ENCODE measurements at places on chromosomes 7 and 10.

DNA sequence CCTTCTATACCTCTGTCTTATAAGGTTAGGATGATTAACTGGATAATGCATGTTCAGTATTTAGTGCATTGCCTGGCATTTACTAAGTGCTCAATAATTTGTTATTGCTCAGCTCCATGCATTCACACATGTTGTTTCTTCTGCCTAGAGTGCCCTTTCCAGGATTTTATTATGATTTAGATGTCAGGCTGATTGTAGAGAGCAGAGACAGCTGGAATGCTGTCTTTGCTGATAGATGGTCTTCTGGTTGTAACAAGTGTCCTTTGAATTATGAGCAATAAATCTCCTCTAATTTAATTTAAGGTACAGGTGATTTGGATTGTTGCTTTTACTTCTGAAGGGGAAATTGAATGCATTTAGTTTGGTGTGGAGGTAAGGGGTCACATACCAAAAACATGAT is 548.0 kb downstream of the MAGI2 start:
- no peak for DNase-seq

- DNase-seq = no peak
Observed at GRCh38 chr7:4468320-4469102, 213.6 kb upstream of the FOXK1 start.

DNA sequence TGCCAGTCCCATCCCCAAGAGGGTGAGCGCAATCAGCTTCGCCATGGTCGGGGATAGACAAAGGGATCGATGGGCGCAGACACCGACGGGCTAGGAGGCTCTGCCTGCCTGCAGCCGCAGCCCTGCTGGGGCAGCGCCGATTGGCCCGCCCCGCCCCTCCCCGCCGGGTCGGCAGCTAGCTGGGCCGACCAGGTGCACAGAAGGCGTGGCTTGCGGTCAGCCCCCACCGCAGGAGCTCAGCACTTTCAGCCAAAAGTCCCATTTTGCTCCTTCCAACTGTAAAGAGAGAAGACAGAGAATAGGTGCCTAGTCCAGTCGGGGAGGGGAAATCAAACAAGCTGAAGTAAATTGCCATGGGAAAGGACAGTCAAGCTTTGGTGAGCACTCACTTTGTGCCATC is at the start of gene PON1:
Gene PON1, minus strand, starts transcription at position 102 of the 400 bp plus-strand sequence. Its CDS starts 57 bp downstream, at position 45.
- DNase-seq = no peak

DNA sequence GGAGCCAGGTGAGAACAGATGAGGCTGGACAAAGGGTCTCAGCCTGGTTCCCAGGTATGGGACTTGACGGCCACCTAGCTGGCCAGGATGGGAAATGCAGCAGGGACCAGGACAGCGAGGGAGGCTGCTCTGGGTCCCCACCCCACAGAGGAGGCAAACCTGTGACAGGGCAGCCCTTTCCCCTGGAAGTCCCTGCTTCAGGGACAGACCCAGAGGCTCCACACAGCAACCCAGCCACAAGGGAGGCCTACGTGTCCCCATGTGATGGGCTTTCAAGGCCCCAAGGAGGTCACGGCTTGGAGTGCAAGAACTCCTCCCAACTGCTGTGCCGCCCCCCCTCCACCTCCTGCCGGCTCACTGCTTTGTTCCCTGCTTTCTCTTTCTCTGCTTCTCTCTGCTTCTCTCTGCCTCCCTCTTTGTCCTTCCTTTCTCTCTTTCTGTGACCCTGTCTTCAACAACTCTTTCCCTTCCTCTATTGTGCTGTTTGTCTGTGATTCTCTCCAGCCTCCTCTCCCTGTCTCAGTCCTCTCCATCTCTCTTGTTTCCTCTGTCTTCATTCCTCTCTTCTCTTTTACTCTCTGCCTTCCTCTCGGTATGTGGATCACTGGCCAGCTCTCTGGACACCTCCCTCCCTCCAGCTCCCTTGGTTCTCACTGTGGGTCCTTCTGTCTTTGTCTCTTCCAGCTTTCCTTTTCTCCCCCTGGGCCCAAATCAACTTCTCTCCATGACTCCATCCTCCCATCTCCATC is 9.6 kb upstream of the EIF5AL1 start:
- no peak for DNase-seq

DNA sequence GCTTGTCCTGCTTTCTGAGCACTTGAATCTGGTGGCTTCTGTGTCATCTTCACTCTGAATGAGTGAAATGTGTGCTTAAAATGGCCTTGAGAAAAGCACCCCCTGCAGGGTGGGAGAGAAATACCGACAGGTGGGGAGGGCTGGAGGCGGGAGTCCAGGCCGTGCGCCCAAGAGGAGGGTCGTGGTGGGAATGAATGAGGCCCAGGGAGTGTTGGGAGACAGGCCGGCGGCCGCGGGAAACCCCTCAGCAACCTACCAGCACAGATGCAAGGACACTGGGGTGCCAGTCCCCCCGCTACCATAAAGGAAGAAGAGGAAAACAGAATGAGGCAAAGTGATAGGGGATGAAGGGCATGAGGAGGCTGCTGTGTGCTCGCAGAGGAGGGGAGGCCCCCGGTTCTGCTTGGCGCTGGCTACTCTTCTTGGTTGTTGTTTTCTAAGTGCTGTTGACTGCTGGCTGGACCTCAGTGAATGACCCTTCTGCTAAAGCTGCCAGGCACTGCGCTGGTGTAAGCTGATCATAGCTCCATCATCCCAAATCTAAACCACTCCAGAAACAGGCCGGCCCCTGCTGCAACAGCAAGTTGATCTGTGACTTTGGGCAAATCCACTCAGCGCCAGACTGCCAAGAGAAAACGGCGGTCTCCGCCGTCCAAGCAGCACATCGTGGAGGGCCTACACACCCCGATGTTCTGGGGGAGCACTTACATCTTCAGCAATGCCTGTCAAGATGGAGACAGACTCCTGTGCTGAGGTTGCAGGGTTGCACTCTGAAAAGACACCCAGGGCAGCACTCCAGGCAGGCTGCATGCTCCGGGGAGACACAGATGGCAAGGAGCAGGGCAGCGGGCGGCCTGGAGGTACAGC is 378.5 kb downstream of the DNAJB6 start:
- no peak for DNase-seq

DNA sequence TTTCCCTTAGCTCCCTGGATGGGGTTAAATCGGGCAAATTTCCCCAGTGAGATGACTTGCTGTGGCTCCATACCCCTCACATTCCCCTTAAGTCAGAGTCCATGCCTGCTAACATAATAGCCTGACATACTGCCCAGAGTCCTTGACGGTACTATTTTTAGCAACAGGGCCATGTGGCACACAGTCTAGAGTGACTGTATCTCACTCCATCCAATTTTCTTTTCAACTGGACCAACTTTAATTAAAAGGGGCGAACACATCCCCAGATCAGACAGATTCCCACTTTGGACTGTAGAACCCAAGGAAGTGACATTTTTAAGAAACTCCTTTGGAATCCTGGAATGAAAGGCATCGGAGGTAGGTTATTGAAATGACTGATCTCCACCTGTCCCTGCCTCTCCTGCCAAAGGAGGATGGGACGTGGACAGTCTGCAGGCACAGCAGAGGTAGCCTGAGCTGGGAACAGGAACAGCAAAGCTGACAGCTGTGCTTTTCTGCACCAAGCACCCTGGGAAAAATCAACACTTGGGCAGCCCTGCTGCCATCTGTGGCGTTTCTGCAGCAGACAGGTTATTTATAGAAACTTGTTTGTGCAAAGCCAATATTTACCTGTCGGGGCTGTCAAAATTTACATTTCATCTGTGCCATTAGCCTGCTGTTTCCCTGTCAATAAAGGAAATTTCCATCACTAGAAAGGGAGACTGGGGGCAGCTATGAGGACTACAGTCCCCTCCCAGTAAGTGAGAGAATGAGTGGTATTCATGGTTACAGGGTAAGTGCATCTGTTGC is 221.5 kb upstream of the AOAH start:
- DNase-seq = no peak

- no peak for DNase-seq
Observed at GRCh38 chr7:141928845-141929195, 12.6 kb downstream of the OR9A4 start.

DNA sequence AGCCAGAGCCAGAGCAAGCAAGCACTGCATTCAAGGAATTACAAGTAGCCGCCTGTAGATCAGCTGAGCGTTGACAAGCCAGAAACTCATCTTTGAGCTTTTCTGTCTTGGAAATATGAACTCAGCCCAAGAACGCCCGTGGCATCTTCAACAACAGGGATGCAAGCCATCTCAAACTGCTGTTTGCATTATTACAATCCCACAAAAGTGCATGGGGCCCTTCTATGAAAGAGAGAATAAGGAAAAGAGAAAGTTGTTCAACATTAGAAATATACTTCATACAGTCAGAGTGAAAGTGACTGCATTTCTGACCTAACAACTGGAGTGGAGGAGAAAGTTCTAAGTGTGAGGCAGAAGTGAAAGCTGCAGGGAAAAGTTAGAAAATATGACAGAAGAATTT is 6.5 kb downstream of the SGCE start:
- no peak for DNase-seq

DNA sequence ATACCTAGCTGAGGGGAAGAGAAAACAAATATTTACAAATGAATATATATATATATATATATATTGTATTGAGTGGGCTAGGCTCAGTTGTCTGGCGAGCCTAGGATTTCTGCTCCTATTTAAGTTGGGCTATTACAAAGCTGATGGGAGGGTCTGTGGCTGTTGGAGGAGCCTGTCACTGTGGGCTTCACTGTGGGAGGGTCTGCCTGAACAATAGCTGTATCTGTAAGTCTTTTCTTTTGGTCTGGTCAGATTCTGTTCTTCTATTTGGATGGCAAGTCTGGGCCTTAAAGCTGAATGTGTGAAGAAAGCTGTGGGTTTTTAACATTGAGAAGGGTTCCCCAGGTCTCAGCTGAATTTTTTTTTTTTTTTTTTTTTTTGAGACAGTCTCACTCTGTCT is 220.6 kb upstream of the LYZL1 start:
- no peak for DNase-seq

- DNase-seq = no peak
Observed at GRCh38 chr10:14474656-14475055, 143.9 kb upstream of the FRMD4A start.

GRCh38 chr7:74455291-74455804 is 1.6 kb downstream of the GTF2IRD1 start:
- peak; percentile 36 for DNase-seq

DNA sequence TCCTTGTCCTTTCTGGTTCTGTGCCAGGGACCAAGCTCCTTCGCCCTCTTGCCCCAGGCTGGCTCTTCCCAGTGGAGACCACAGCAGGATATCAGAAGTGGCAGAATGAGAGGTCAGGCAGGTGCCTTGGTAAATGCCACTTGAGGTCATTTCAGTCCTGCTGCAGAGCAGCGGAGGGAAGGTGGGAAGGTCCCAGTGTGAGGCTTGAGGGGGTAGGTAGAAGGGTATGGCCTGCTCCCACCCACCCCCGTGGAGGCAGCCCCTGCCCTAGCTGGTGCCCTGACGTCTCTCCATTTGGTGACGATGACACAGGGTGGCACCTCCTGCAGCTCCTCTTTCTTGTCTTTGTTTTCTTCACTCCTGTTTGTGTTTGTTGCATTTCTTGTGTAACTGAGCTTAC is 538.8 kb downstream of the TCERG1L start:
- no peak for DNase-seq

- no peak for DNase-seq
Observed at GRCh38 chr10:102799691-102800471, 37.3 kb downstream of the CYP17A1 start.

- no peak for DNase-seq
Observed at GRCh38 chr10:82932451-82932850, 1057.5 kb downstream of the NRG3 start.

GRCh38 chr7:27170426-27171324 is 3.4 kb downstream of the HOXA10 start:
- DNase-seq = no peak

GRCh38 chr7:66518151-66518691 is 110.5 kb upstream of the KCTD7 start:
- no peak for DNase-seq

- DNase-seq = no peak
Observed at GRCh38 chr7:122416336-122416735, 111.8 kb upstream of the FEZF1 start.

DNA sequence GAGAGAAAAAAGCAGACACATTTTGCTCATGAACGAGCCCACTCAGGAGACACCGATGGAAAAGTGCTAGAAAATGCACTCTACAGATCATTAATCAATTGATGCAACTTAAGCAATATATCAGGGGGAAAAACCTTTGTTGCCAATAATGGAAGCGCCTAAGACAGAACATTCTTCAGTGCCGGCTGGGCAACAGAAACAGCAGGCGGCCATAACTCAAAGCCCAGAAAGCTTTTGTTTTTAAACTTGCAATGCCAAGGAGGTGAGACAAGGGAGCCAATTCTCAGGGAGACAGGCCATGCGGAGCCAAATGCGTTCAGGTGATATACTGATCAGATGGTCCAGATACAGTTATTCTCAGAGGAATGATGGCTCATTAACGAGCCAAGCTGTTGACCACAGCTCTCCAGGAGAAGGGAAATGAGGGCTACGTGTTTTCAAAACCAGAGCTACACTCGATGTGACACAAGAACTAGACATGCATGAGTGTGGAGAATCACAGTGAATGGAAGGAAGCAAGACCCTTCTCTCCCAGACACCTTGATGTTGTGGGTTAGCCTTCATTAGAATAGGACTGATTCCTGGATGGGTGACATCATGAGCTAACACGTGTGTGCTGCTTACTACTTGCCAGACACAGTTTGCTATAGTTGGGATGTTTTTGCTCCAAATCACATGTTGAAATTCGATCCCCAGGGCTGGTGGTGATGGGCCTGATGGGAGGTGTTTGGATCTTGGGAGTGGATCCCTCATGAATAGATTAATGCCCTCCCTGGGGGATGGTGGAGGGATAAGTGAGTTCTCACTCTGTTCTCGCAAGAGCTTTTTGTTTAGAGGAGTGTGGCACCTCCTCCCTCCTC is 79.1 kb upstream of the KCNMA1 start:
- peak; percentile 22 for DNase-seq

- no peak for DNase-seq
Observed at GRCh38 chr7:32459788-32460187, 30.4 kb downstream of the LSM5 start.

GRCh38 chr10:75202321-75203045 is 8.1 kb upstream of the VDAC2 start:
- DNase-seq = peak; percentile 51

- peak; percentile 72 for DNase-seq
Observed at GRCh38 chr7:94043299-94043698, 39.1 kb upstream of the BET1 start.

DNA sequence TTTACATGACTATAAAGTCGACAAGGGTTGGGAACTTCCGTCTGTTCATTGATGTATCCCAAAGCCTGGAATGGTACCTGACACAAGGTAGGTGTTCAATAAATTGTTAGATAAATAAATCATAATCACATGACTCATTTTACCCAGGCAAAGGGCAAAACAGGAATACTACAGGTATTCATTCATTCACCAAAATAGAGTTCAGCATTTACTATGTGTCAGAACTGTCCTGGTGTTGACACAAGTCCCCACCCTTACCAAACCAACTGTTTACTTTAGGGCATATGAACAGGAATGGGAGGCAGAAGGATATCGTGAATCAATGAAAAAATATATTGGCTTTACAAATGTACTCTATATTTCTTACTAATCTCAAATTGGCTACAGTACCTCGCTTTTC is 666 bp upstream of the YAE1 start:
- DNase-seq = no peak

All from fibroblast of gingiva (primary cell).